NCI-H187 treated with DMSO at 0.1 percent for 48 hours (cell line): ENCODE measurements at places on chromosomes 5 and 9.

GRCh38 chr5:32206509-32207354 lies 32.6 kb upstream of the GOLPH3 start:
- DNase-seq, result no peak

DNA sequence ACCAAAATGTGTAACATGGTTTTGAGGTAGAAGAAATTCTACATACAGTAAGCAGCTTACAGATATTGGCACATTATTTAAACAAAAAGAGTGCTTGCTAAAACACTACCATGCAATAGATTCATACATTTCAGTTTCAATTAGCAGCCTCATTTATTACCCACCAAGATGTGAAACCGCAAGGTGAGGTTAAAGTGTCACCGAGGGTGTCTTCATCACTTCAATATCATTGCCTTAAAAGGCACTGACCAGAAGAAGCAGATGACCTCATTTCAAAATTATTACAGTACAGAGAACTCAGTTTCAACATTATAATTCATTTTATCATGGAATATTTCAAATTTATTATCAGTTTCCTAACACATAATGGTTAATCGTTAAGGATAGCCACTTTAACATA lies 302.2 kb downstream of the ISL1 start:
- DNase-seq, result no peak

- DNase-seq, result no peak
Observed at GRCh38 chr9:97695995-97696802, 941 bp downstream of the XPA start.

DNA sequence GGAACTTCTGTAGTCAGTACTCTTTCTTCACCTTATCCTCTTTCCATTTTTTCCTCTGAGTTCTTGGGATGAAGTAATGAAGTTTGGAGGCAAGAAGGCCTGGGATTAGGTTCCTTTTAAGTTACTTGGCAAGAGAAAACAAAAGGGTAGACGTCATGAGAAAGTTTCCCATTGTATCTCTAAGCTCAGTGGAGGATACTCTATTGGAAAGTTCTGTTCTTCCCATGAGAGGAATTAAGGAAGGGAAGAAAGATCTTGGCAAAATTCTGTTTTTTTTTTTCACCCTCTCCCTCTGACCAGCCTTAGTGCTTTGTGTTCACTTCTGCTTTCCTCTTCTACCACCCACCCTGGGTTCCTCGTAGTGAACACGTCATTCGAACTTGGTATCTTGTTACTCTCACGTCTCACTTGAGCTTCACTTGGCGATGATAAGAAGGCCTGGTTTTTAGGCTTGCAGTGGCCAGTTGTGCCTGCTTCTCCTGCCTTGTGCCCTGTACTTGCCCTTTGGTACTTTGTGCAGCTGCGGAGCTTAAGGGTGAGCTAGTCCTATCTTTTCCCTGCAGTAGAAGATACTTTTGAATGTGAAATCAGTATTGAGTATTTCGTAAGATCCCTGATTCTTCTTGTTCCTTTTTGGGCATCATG lies 67.0 kb downstream of the ARHGAP26 start:
- no peak for DNase-seq

- no peak for DNase-seq
Observed at GRCh38 chr5:176732736-176733405, 77.5 kb upstream of the UNC5A start.

GRCh38 chr9:133102190-133103021 lies 18.6 kb downstream of the RALGDS start:
- no peak for DNase-seq

DNA sequence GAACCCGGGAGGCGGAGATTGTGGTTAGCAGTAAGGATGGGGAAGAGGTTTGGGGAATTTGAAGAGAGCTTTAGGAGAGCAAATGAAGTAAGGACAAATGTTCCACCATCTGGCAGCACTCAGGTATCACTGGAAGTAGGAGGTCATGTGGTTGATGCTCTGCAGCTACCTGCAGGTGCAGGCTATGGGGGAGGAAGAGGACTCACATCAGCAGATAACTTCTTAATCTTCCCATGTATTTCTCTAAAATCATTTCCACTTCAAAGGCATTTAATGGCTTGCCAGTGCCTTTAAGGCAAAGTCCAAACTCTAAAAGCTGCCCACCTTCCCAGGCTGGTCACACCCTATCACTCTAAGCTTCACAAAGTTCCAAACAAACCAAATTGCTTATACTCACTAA lies 8.1 kb upstream of the HAVCR1 start:
- peak; percentile 77 for DNase-seq

DNA sequence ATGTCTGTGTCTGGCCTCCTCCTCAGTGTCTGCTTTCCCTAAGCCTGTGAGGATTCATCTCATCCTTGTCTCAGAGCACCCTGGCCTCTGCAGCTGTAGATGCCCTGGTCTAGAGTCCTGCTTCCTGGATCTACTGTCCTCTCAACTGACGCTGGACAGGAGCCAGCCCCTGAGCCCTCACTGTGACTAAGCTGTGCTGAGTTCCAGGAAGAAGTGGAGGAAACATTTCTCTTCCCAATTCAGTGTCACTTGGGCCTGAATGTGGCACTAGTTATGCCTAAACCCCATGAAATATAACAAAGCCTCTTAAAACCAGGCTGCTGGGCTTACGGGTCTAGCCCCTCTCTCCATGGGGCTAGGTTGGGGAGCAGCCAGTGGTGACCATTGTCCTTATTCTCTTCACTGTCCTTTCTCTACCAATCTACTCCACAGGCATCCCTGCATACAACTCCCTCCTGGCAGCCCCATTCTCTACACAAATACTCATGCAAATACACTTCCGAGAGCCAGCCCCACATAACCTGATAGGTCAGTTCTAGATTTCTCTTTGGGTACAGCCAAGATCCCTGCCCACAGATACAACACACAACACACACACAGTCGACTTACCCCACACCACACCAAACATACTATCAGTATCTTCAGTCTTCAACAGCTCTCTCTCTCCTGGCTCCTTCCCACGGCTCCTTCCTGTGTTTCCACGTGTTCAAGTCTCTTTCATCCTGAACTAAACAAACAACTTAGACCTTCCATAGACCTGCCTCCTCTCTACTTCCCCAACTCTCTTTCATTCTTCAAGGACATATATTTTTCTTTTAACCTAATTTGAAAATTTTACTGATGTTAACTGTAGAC lies 220.8 kb downstream of the SNX18 start:
- DNase-seq, result no peak

GRCh38 chr5:91490316-91490715 lies 107.2 kb upstream of the ARRDC3 start:
- no peak for DNase-seq
